ENCODE measurements at places on chromosomes 4 and X.

GRCh38 chrX:55253528-55253927, 11.2 kb downstream of the PAGE3 start:
- DNase-seq, result no peak

DNA sequence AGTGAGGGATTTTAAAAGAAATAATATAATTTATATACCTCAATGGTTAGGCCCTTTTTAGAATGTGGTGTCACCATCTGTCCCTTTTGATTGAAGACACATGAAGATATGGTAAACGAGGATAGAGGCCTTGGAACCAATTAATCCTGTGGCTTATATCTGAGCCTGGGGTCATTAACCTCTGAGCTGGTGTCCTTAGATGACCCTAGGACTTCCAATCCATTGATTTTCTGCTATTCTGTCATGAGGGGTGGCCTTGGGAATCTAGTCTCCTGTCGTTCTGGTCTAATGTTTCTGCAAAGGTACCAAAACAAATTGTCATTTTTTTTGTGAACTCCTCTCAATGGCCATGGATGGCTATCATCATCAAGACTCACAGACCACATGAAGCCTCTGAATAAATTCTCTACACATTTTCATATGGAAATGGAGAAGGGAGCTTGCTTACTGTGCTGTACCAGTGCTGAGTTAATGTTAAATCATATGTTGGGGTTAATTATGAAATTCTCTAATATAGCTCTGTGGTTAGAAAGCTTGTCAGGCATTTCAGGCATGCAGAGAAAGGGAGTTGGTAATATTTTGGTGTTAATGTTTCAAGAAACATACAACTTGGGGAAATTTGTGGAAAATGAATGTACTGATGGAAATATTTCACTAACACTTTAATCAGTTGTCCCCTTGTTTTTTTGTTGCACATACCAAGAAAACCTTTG, 204.2 kb upstream of the IL15 start:
- no peak for DNase-seq

DNA sequence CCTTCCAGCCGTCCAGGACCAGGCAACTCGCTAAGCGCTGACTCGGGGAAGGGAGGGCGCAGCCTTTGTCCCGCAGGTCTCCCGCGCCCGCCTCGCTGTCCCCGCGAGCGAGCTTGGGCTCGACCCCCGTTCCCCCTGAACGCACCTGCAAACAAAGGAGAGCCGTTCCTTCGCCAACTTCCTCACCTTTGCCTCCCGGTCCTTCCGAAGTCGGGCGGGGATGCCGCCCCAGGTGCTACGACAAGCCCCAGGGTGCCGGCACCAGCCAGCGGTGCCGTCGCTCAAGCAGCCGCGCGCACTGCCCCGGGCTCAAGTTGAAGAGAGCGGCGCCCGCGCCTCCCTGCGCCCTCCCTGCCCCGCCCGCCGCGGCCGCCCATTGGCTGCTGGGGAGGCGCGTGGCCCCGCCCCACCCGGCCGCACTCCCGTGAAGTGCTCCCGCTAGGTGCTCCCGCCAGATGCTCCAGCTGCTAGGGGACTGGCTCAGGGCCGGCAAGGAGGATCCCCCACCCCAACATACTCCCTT, 107.1 kb downstream of the NSUN7 start:
- DNase-seq, result no peak

GRCh38 chr4:52954560-52955170, 92.5 kb downstream of the RASL11B start:
- DNase-seq, result no peak

GRCh38 chr4:8748236-8748575, 123.4 kb downstream of the HMX1 start:
- DNase-seq, result no peak

- no peak for DNase-seq
Measured at GRCh38 chrX:129646566-129647417, 8.0 kb downstream of the APLN start.

GRCh38 chr4:120994521-120994920, 72.0 kb upstream of the PRDM5 start:
- no peak for DNase-seq

DNA sequence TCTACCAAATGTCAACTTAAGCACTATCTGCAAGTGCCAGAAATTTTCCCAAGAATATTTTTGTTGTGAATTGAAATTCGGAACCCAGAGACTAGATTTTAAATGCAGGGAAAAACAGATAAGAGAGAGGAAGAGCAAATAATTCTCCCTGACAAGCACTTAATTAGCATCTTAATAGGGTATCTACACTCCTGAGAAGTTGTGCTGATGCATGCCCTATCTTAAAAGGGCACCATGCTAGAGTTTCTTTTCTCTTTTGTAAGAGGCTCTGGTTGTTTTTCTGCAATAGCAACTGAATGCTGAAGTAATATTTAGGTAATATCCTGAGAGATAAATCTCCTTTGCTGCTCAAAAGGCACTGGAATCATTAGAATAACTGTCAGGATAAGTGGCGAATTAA, 139.9 kb upstream of the UGT8 start:
- no peak for DNase-seq

- DNase-seq, result no peak
Measured at GRCh38 chr4:26687728-26688127, 103.8 kb downstream of the TBC1D19 start.

DNA sequence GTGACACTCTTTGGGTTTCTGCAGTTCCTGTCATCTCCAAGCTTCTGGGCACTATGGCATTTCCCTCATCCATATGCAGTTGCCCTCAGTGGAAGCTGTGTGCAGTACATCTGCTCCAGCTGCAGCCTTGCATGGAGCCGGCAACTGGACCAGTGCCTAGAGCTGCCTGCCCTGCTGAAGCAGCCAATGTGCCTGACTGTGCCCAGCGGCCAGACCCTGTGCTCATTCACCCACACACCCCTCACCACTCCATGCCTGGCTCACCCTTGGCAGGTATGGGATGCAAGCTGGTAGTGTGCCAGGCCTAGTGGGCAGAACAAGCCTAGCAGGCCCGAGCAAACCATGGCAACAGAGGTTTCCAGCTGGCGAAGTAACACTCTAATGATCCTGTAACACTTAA, 370.8 kb downstream of the FSTL5 start:
- DNase-seq, result no peak

DNA sequence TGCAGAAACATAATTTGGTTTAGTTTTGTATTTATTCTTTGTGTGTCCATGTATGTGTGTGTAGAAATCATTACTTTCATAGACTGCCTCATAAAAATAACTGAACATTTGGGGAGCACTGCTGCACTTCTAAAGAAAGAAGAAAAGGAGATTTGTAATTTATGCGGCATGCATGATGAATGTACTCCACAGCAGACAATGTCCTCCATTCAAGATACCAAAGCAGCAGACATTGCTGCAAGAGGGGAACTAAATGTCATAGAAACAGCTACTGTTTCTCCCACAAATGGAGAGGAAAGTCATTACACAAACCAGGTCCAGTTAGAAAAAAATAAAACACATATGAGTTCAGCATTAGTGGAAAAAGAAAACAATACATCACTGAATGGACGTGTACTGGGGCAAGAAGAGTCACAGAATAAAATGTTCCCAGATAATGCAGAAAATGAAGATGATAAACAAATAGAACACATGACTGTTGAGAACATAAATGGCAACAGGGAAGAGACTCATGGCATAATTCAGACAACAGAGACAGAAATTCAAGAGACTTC, 2.6 kb downstream of the DTHD1 start:
- no peak for DNase-seq

DNA sequence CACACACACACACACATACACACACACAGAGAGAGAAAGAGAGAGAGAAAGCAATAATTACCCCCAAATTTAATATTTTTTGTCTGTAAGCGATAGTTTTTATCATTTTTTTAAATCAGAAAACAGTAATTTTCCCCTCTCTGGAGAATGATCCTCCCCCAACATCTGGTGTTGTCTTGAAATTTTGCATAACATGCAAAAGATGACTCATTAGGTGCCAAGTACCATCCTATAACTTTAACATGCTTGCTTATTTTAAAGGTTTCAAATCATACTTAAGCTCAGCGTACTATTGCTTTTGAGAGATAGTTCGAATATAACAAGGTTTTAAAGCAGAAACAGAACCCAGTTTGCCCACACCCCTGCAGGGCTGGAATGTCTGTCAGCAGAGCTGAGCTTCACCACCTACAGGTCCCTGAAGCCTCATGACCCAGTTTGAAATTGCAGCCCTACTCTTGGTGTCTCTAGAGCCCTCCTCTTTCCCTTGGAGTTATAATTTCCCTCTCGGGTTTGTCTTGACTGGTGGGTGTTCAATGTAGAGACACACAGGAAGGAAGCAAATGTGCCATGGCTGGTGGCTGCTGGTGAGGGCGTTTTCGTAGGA, 175.0 kb upstream of the HS3ST1 start:
- DNase-seq, result no peak

DNA sequence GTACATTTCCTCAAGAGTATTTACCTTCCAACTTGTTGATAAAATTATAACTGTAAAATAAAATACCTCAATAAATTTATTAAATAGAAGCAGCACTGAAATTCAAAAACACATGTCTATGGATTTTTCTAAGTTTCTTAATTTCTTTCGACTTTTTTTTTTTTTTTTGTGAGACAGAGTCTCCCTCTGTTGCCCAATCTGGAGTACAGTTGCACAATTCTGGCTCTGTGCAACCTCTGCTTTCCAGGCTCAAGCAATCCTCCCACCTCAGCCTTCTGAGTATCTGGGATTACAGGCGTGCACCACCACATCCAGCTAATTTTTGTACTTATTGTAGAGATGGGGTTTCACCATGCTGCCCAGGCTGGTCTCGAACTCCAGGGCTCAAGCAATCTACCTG, 79.8 kb downstream of the IQCM start:
- no peak for DNase-seq

DNA sequence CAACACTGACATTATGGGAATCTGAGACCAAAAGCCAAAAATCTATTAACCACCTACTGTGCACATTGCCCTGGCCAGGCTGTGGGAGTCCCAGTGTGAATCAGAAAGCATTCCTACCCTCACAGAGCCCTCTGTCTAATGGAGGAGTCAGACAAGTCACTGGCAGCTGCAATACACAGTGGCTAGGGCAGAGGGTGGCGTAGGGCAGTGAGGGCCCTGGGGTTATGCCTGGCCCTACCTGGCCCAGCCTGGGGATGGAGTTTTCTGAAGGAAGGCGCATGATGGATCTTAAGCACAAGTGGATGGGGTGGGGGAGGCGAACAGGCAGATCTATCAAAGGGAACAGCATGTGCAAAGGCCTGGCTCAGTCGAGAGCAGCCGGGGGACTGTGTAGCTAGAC, 10.8 kb downstream of the JAKMIP1 start:
- no peak for DNase-seq

DNA sequence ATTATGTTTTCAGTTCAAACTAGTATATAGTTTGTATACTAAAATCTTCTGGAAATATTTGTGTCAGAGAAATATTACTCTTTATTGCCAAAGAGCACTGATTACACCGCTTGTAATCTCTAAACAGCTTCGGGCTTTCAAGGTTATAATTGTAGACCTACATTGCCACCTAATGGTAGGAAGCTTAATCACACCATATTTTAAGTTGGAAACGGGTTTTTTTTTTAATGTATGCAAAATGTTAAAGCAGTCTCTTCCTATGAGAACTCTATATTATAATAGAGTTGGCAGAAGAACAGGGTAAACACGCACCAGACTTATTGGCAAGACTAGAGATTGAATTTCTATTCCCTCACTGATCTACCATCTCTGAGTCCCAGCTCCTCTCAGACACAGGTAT, 19.5 kb upstream of the NFXL1 start:
- no peak for DNase-seq

DNA sequence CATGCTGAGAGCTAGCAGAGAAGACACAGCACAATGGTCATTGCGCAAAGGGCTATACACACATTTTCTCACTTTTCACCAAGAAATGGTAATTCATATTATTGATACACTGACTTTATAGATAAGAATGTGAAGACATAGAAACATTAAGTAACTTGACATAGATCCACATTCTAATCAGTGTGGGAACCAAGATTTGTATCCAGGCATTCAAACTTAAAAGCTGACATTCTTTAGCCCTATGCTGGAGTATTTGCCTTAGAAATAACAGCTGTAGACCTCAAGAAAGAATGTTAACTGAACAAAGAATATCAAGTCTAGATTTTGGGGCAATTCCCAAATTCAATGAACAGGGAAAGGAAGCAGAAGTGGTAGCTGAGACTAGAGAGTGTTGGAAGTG, 384.8 kb downstream of the IL15 start:
- no peak for DNase-seq

GRCh38 chr4:130077275-130077674, 981.3 kb downstream of the C4orf33 start:
- no peak for DNase-seq

DNA sequence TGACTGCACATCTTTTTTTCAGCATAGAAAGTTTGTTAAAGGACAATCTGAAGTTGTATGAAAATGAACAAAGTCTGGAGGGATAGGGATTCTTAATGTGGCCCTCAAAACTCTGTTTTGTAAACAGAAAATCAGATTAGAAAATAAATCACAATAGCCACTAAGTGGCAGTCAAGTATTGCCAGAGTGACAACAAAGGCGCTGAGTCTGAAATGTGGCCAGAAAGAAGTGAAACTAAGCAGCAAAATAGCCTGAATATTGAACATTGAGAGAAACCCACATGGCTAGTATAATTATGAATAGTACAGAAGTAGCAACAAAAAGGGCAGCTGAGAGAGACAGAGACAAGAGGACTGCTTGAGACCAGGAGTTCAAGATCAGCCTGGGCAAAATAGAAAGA, 81.1 kb upstream of the CT45A1 start:
- no peak for DNase-seq

DNA sequence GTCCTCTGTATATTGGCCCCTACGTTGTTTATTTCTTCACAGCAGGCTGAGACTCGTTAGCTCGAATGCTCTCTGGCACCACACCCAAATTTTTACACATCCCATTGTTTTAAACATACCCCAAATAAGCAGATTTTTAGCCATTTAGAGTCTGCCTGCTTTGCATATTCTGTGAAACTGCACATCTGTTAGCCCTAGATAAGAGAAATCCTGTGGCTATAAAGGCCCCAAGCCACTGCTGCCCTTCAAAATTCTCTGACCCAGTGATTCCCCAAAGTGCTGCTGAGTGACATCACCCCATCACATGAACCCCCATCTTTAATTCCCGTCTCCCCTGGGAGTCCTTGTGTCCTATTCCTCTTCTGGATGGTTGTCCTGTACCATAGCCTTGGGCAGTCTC, 20.8 kb downstream of the TEX13C start:
- DNase-seq, result no peak

Data from stimulated activated effector memory CD8-positive, alpha-beta T cell treated with anti-CD3 and anti-CD28 coated beads, Interleukin-12 subunit alpha, Interleukin-12 subunit beta, amount 100 ng/mL, for 72 hours (primary cell).